ENCODE measurements at places on chromosomes 7 and 10. TPM values are rescaled to one million over a fixed set of nuclear protein-coding genes. Genes with fewer than 3 reads are reported as not detected.

Gene ZNF438
- 13.0 TPM for total RNA-seq

Gene ZPBP
- not detected for total RNA-seq

Gene HTR5A
- total RNA-seq = not detected

Gene HKDC1
- not detected for total RNA-seq

Gene MRM2
- 20.0 TPM for total RNA-seq

Gene SFRP5
- 2.1 TPM for total RNA-seq

Gene SPDYE11
- not detected for total RNA-seq

Gene SFMBT2
- total RNA-seq = 9.4 TPM

Gene UCN3
- total RNA-seq = not detected

Gene NAT16
- not detected for total RNA-seq

Gene BNIP3
- 158 TPM for total RNA-seq

Gene CD36
- 1,239 TPM for total RNA-seq

Gene ESYT2
- total RNA-seq = 43.8 TPM

Gene ELFN1
- total RNA-seq = 10.8 TPM

Gene CALCR
- 0.05 TPM for total RNA-seq

GRCh38 chr7:6502886-6503285 is 48.4 kb downstream of the GRID2IP start:
- no peak for DNase-seq

- no peak for DNase-seq
Observed at GRCh38 chr7:93036807-93037206, 81.0 kb downstream of the SAMD9 start.

DNA sequence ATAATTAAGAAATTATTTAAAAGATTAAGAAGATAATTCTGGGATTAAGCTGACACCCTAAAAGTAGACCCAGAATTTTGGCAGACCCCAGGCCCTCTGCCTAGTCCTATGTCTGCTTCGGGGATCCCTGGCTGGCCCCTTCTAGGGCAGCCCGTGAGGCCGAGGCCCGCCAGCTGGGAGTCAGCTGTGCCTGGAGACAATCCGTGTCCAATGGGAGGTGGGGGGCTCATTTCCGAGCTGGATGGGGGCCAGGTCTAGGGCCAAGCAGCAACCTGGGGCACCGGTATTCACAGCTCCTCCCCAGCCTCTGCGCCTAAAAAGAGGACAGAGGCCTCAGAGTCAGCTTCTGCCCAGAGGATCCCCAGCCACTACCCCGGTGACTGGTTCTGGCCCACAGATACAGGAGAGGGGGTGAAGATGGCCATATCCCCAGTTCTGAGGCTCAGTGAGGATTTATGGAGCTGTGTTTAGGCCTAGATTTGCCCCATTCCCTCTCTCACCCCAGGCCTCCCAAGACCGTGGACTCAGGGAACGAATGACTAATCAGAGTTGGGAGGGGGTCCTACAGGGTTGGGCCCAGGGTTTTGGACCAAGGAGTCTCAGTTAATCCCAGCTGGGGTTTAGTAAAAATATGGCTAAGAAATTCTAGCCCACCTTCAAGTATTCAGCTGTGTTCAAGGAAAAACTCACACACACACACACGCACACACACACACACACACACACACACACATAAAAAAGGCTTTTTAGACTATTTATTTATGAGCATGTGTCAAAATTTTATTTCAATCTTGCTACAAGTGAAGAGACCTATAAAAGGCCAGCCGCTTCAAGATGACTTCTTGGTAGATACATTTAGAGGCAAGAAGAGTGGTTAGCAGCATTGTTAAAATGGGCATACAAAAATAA is 37.4 kb upstream of the LBX1 start:
- no peak for DNase-seq

DNA sequence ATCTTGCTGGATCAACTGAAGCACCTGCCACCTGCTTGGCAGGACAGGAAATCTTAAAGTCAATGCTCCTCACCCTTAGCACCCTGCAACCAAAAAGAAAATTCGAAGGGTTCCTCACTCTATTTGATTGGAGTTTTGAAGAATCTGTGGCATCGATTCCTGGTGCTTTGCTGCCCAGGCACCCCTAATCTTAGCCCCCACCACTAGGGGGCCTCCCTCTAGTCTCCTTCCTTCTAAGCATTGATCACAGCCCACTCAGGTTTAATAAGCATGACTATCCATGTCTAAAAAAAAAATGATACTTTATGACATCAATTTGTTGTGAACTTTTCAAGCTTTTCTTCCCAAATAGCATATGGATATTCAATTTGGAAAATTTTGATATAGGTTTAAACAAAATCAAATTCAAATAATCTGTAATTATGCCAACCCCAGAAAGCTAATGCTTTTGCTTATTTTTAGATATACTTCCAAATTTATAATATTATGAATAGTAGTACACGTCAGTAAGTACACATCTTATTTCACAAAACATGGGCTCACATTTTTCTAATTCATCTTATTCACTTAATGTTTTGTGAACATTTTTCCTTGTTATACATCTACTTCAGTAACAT is 45.3 kb downstream of the NRG3 start:
- DNase-seq = no peak

DNA sequence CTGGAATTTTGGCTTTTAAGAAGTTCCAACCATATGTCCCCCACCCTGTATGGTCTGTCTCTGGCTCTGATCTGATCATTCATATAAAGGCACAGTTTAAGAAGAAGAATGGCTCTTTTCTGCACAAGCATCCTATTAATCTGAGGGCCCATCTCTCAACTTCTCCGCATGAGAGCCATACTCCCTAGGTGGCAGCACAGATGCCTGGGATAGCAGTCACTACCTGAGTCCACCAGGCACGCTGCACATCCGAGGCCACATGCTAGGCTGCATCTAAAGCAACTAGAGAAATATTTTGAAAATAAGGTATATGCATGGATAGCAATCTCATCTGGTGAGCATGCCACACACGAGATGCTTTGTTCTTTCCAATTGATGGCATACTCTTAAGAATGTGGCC is 565.5 kb downstream of the PARD3 start:
- no peak for DNase-seq

- DNase-seq = no peak
Observed at GRCh38 chr10:95334805-95335144, 44.0 kb upstream of the PDLIM1 start.

- no peak for DNase-seq
Observed at GRCh38 chr7:148474481-148475025, 116.0 kb upstream of the C7orf33 start.

GRCh38 chr7:96637522-96637921 is 72.1 kb downstream of the SEM1 start:
- DNase-seq = no peak

GRCh38 chr7:158030566-158030965 is 557.1 kb downstream of the PTPRN2 start:
- peak; percentile 15 for DNase-seq

DNA sequence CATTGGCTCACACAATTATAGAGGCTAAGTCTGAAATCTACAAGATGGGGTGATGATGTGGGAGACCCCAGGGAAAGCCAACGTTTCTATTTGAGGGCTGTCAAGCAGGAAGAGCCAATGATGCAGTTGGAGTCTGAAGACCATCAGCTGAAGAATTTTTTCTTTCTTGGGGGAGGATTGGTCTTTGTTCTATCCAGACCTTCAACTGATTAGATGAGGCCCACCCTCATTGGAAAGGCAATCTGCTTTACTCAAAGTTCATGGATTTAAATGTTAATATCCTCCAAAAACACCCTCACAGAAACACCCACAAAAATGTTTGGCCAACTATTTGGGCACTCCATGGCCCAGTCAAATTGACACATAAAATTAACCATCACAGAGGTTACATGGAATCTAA is 44.3 kb upstream of the DNAJC1 start:
- no peak for DNase-seq

- DNase-seq = no peak
Observed at GRCh38 chr10:2949948-2950354, 117.4 kb upstream of the PFKP start.

DNA sequence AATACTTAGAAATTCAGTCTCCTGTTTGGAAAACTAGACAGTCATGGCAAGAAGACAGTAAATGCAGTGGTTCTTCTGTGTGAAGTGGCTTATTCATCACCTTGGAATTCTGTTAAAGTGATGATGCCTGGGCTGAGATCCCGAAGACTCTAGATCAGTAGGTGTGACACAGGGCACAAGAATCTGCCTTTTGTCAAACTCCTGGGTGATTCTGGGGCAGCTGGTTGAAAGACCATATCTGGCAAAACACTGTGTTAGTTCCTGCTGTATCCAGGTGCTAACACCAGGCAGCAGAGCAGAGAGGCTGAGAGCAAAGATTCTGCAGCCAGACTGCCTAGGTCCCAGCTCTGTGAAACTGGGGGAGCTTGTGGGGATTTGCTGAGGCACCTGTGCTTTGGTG is 26.5 kb downstream of the MRC1 start:
- DNase-seq = no peak

DNA sequence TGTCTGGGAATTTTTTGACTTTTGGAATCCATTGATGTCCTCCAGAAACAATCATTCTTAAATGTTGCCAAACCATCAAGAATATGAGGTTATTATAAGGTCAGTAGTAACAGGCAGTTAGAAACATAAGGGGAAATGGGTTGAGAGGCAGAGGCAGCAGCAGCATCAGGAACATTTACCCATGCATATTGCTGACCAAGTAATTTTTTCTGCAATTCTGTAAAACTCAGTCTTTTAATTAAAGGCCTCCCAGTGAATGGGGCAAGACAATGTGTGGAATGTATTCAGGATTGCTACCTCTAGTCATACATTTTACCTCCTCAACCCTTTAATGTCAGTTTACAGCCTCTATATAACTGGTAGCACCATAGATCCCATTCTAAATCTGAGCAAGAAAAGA is 66.5 kb upstream of the SKAP2 start:
- DNase-seq = no peak

DNA sequence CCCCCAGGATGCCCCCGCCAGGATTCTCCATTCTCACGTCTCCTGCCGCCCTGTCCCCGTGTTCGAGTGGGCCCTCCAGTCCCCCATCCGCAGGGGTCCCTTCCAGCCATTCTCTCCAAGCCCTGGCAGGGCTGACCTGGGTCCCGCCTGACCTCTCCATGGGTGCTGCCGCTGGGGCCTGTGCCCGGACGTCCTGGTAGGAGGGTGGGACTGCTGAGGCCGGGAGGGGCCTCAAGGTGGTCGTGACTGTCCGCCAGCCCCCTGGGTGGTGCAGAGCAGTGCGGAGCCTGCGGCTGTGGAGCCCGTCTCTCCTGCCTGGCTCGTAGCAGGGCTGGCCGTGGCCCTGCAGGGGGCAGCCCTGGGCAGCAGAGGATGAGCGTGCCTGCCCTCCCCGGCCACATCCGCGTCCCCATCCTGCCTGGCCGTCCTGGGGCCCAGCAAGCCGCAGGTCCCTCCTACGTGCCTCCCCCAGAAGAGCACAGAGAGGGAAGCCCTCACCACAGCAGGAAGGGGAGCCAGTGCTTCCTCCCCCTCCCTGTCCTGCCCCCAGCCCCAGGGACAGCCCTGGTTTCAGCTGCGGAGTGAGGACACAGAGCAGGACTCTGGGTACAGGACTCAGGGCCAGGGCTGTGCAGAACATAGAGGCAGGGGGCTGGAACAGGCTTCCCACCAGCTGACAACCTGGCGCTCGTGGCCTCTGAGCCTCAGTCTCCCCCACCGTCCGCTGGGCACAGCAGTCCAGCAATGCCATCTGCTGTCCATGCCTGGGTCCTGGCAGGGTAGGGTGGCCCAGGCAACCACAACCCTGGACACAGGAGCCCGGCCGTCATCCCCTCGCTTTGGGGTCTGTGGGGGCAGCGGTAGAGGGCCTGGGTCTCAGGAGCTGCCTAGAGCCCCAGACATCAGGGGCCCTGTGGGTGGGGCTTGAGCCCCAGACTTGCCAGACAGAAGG is 1.5 kb upstream of the GRIFIN start:
- DNase-seq = peak; percentile 81

- no peak for DNase-seq
Observed at GRCh38 chr10:51879238-51879637, 179.8 kb upstream of the CSTF2T start.

Measured in Right ventricle myocardium superior (tissue), 1 donor.